ENCODE measurements at places on chromosomes 1 and 21.

- DNase-seq: no peak
These were observed 12.4 kb upstream of the PODN start for GRCh38 chr1:53049574-53049967.

GRCh38 chr1:225447650-225448089 is 19.8 kb upstream of the LBR start:
- DNase-seq: no peak

GRCh38 chr1:34829250-34829649 is 30.3 kb downstream of the SMIM12 start:
- no peak for DNase-seq

GRCh38 chr1:180155182-180155682 is 563 bp downstream of the QSOX1 start:
- no peak for DNase-seq

GRCh38 chr1:203263496-203263895 is 34.0 kb upstream of the CHIT1 start:
- DNase-seq: no peak

GRCh38 chr1:103170609-103171008 is 62.3 kb upstream of the COL11A1 start:
- DNase-seq: no peak

Data from CD4-positive, alpha-beta T cell treated with Interleukin-4 for 1 hour (primary cell).